ENCODE measurements at places on chromosomes 5 and 9.

GRCh38 chr5:159854916-159855315, 61.4 kb upstream of the ADRA1B start:
- DNase-seq, result no peak

- no peak for DNase-seq
These were observed 49.6 kb upstream of the ABCA1 start for GRCh38 chr9:104977580-104977979.

GRCh38 chr5:169126481-169127021, 174.4 kb downstream of the SLIT3 start:
- no peak for DNase-seq

DNA sequence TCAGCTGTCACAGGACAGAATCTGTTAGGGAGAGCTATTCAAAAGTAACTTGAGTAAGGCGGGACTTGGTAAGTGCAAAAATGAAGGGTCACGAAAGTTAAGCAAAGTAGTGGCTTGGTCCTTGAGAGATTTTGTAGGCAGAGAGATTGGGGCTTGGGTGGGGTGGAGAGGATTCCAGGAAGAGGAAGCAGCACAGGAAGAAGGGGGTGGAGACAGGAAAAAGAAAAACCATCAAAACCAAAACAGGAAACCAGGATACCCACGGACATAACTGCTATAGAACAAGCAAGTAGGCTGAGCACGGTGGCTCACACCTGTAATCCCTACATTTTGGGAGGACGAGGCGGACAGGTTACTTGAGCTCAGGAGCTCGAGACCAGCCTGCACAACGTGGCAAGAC, 3.7 kb downstream of the ROPN1L start:
- no peak for DNase-seq

DNA sequence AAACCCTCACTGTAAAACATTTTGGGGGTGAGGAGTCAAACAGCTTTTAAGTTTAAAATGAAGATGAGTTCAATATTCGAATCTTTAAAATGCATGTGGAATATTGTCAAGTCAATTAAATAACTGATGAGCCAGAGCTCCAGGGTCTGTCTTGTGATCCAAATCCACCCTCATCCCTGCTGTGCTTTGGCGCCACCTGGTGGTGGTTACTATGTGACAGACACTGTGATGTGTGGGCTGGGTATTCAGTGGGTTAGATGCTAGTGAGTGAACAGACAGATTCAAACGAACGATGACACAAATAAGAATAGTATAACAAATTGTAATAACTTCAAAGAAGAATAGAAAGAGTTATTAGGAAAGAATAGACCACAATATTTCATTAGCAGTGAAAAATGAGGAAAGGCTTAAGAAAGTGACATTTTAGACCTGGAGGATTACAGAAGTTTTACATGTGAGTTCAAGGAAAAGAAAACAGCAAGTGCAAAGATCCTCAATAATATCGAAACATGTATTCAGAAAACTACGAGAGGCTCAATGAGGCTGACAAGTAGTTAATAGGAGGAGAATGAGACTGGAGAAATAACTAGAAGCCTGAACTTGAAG, 51.4 kb upstream of the CHSY3 start:
- no peak for DNase-seq

GRCh38 chr5:55344392-55344992, 36.7 kb downstream of the MTREX start:
- no peak for DNase-seq

- DNase-seq, result no peak
These were observed 1.6 kb upstream of the PAPPA start for GRCh38 chr9:116151966-116152381.

DNA sequence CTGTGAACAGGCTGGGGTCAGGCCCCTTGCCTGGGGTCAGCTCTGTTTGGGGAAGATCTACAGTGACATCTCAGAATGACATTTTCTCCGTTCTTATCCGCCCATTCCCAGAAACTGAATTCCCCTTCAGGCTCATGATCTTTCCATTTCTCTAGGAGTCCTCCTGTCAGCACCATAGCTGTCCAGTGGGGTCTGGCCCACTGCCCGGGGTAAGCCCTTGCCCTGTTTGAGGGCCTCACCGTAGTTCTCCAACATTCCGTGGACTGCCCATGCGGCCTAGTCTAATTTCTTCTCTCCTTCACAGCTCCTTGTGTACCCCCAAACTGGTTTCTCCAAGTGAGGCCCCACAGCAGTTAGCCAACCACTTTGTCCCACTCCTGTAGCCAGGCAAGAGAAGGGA, 68.4 kb downstream of the ENTREP1 start:
- no peak for DNase-seq

GRCh38 chr9:131736431-131736830, 3.4 kb downstream of the RAPGEF1 start:
- no peak for DNase-seq

- no peak for DNase-seq
These were observed 125.8 kb downstream of the BOD1 start for GRCh38 chr5:173490681-173491080.

DNA sequence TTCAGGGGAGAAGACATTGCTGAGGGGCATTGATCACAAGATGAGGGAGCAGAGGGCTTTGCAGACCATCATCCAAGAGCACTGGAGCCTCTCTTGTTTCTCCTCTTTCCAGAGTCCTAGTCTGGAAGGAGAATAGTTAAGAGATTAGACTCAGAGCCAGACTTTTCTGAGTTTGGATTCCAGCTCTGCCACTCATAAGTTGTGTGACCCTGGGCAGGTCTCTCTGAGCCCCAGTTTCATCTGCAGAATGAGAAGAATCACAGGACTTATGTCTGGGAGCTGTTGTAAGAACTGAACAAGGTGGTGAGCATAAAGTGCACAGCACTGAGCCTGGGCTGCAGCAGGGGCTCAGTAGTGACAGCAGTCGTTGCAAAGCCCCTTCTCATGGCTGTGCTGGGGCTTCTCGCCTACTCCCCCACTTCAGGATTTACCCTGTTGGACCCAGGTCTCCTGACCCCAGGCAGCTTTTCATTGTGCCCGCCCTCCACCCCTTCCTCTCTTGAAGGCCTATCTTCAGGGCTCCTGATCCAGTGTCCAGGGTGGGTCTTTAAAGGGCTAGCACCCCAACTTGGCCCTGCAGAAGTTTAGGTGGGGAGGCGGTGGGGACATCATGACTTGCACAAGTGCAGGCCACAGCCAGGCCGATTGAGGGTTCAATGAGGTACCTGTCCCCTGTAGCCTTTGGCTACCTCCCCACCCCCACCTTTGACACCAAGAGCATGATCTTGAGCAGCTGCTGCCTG, 1.5 kb downstream of the SYNPO start:
- DNase-seq, result no peak

- DNase-seq, result no peak
These were observed 12.8 kb upstream of the SPATA24 start for GRCh38 chr5:139416651-139417050.

GRCh38 chr5:72204946-72205345, 97.7 kb downstream of the MAP1B start:
- no peak for DNase-seq

GRCh38 chr5:9831823-9832222, 201.7 kb upstream of the TAS2R1 start:
- no peak for DNase-seq

- no peak for DNase-seq
These were observed 48.1 kb upstream of the PCA3 start for GRCh38 chr9:76716085-76716672.

DNA sequence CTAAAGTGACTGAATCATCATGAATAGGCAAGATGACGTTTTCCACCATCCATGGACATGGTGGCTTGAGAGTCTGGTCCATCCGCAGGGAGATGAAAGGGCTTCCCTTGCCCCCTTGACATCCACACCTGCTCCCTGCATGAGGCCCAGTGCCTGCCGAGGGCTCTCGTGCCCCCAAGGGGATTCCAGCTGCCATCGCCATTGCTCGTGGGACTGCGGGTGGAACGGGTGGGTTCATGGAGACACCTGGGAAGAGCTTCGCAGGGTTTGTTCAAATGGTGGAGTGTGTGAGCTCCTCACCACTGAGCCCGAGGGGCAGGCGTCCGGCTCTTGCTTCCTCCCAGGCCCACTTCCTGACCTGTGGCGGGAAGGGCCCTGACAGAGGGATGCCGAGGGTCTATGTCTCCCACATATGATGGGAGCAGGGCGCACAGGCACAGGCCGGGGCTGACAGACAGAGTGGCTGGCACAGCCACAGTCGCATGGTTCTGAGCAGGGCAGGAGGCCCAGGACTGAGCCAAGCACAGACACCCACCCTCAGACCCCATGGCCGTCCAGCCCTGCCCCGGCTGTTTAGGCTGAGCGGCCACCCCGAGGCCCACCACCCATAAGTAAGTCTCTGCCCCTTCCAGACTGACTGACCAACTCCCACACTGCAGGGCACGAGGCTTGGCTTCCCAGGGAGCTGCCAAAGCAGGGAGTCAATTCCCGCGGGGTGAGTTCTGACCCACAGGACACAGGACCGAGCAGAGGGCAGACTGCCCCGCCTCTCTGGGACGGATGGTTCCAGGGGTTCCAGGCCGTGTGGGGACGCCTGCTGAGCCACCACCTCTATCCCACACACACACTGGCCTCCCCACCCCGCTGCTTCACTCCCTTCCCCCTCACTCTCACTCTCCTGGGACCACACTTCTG, 70.0 kb upstream of the PPP1R26 start:
- DNase-seq, result no peak

DNA sequence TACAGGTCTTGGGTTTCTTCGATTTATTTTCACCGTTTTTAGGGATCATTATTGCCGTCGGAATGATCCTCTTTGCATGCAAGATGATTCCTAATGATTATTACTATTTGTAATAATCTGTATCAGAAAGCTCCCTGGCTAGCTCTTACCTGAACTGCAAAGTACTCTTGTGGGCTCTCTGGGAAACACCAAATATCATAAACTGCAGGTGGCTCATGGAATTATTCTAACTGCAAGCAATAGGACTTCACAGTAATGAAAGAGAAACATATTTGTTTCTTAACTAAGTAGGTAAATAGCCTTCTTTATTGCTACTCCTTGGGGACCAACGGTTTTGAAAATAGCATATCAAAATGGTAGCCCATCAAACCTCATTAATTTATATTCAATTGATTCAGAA, 219.4 kb downstream of the NFIB start:
- DNase-seq, result no peak

DNA sequence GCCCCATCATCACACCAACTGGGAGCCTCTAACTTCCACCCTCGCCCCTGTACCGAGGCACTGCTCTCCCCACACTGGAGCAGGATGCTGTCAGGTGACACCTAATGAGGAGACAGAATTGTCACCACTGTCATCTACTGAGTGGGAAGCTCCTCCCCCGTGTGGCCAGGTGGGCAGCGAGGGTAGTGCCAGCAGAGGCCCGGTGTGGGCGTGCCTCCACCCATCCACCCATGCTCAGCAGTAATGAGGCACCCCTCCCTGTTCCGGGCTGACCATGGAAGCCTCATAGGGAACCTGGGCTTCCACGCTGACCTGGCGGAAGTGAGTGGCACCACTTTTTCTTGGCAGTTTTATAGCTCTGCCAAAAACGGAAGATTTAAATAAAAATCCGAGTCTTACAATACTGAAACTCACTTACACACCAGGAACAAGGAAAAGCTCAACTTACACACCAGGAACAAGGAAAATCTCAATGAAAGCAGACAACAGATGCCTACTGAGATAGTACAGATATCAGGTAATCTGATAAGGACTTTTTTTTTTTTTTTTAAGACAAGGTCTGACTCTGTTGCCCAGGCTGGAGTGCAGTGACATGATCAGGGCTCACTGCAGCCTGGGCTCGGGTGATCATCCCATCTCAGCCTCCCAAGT, 30.6 kb upstream of the ASS1 start:
- no peak for DNase-seq

DNA sequence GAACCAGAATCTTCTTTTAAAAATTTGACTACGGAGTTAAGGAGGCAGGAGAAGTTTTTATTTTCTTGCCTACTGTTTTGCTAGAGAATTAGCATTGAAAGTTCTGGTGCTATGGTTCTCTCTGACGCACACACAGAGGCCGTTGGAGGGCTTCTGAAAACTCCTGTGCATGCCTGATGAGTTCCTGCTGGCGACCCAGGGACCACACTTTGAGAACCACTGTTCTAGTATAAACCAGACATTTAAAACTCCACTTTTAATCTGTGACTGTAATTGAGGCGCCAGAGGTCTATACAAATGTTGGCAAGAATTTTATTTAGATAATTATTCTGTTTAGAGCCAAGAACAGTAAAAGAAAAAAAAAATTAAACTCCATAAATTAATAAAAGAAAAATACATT, 99.5 kb upstream of the OTULINL start:
- DNase-seq, result no peak

DNA sequence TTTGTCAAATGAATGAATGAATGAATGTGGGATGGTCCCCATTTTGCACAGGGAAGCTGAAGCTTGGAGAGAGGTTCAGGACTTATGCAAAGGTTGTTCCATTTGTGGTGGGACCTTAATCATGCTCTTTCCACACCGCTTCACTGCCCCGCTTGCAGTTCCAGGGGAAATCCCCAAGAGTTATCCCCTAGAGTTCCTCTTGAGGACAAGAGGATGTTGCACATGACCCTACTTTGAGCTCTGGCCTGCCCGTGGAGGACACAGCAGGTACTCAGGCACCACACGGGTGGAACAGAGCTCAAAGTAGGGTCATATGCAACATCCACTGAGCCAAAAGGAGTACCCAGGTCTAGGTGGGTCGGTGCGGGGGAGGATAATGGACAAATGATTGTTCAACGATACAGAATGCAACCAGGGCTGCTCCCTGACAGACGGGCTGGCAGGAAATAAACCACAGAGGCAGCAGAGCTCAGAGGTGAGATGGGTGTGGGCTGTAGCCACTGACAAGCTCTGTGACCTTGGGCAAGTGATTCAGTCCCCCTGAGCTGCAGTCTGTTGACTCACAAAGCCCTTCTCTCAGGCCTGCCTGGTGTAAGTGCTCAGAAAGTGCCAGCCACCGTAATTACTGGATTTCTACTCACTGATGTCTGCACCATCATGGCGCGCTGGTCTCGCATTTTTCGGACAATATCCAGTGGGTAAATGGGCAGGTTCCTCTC, 60.3 kb upstream of the EPB41L4B start:
- DNase-seq, result no peak

DNA sequence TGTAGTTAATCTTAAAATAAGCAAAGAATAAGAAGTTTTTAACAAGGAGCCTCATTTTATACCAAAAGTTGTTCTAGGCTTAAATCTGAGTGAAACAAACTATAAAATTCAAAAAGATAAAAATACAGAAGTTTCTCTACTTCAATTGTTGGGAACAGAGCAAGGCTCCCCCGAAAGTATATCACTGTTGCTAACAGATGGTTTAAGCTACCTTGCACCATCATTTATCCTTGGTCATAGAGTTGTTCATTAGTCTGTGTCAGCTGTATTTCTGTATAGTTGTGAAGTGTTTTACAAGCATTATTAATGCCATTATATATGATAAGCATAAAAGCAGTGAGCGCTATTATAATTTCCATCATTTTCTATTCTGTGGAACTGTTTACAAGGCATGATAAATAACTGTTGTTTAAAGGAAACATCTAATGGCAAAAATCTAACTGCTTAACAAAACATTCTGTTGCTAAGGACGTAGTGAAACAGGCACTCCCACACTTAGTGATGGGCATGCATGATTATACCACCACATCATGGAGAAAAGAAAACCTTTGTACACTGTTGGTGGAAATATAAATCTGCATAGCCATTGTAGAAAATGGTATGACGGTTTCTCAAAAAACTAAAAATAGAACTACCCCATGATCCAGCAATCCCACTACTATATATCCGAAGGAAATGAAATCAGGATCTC, 23.3 kb upstream of the ACO1 start:
- DNase-seq, result no peak
